ENCODE measurements at places on chromosomes 4 and X. TPM values are rescaled to one million over a fixed set of nuclear protein-coding genes. Genes with fewer than 3 reads are reported as not detected.

Gene FSTL5
- not detected for total RNA-seq

Gene CCKAR
- not detected for total RNA-seq

Gene GYPE
- 0.54 TPM for total RNA-seq

Gene TNIP3
- 0.81 TPM for total RNA-seq

Gene RHOH
- total RNA-seq, result not detected

Gene NDST3
- total RNA-seq, result not detected

Gene TMEM150C
- 6.5 TPM for total RNA-seq

Gene ERAS
- not detected for total RNA-seq

Gene ZBTB49
- 3.6 TPM for total RNA-seq

Gene PLK4
- 2.4 TPM for total RNA-seq

Gene FANCB
- total RNA-seq, result 1.8 TPM

Gene PPEF2
- total RNA-seq, result not detected

Gene IRF2
- 28.5 TPM for total RNA-seq

Gene STK32B
- 0.36 TPM for total RNA-seq

Gene CYSLTR1
- not detected for total RNA-seq

Gene NHS
- under 0.01 TPM for total RNA-seq

Gene SCRG1
- 1.8 TPM for total RNA-seq

Gene CCDC120
- total RNA-seq, result 1.1 TPM

Gene GPR119
- not detected for total RNA-seq

Gene TREX2
- 0.90 TPM for total RNA-seq

Gene NAP1L5
- total RNA-seq, result 6.8 TPM

Gene TXK
- not detected for total RNA-seq

Gene C1QTNF7
- 0.16 TPM for total RNA-seq

Gene ACSL1
- total RNA-seq, result 29.5 TPM

Gene STK26
- total RNA-seq, result 3.6 TPM

Gene ADH7
- total RNA-seq, result not detected

Gene APOO
- total RNA-seq, result 8.1 TPM

Gene PABPC1L2A
- not detected for total RNA-seq

Gene TBC1D9
- total RNA-seq, result 20.9 TPM

Gene ETDA
- not detected for total RNA-seq

Gene TRIM61
- total RNA-seq, result 2.7 TPM

Gene SLC9B1
- total RNA-seq, result 0.72 TPM

Gene VEGFC
- 12.6 TPM for total RNA-seq

Gene GLRA2
- not detected for total RNA-seq

Gene TEX13B
- total RNA-seq, result not detected

Gene CLCN4
- 10.1 TPM for total RNA-seq

Gene SOD3
- 32.6 TPM for total RNA-seq

Gene GRIA2
- total RNA-seq, result not detected

Gene SPOCK3
- total RNA-seq, result 0.49 TPM

Gene GPM6B
- total RNA-seq, result 15.3 TPM

Gene MAGEB2
- total RNA-seq, result not detected

Gene ARHGAP6
- total RNA-seq, result 19.8 TPM

Gene NUP62CL
- total RNA-seq, result not detected

Gene ATP2B3
- total RNA-seq, result not detected

Gene ASMT
- total RNA-seq, result not detected

Gene SPIN2A
- 0.18 TPM for total RNA-seq

Measured in cardiac atrium fibroblast (primary cell).